LHCN-M2 (cell line): ENCODE measurements at places on chromosomes 11 and 22. TPM values are rescaled to one million over a fixed set of nuclear protein-coding genes. Genes with fewer than 3 reads are reported as not detected.

DNA sequence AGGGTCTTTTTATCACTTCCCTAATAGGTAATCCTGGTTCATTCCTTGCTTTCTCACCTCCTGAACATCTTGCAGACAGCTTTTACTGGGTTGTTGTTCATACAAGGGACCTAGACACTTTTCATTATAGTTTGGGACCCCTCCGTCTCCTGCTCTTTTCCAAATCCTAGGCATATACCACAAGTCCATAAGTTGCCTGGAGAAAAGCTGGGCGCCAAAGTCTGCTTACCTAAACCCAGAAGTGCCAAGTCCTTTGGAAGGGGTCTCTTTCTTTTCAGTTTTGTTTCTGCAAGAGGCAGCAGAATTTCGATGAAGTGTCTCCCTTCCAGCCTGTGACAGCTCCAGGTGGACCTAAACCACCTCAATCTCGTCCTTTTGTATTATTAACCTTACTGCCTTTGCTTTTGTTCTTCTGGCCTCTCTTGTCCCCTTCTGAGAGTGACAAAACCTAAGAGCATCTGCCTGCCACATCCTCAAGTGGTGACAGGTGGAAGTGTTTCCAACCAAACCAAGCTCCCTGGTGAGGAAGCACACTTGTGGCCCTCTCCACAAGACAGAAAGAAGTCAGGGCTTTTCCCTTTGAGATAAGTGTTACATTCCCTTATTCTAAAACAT is 19.5 kb upstream of the P2RY6 start:
- DNase-seq, result no peak

- DNase-seq, result no peak
These were observed 33.0 kb downstream of the GRIA4 start for GRCh38 chr11:105642870-105643269.

DNA sequence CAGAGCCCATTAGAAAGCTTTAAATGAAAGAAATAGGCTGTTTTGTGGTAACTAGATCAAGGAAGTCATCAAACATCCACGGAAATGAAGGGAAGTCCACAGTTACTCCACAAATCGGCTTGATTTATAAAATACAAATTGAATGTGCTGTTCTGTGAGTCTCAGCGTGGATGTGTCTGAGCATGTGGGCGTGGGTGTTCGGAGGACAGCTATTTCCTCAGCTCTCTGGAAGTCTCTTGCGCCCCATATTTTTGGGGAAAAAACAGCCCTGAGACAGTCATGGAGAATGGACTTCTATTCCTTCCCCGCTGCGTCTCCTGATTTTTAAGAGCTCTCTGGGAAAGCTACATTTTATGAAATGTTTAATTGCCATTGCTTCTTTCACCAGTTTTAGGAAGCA is 144.4 kb downstream of the EFCAB6 start:
- no peak for DNase-seq

DNA sequence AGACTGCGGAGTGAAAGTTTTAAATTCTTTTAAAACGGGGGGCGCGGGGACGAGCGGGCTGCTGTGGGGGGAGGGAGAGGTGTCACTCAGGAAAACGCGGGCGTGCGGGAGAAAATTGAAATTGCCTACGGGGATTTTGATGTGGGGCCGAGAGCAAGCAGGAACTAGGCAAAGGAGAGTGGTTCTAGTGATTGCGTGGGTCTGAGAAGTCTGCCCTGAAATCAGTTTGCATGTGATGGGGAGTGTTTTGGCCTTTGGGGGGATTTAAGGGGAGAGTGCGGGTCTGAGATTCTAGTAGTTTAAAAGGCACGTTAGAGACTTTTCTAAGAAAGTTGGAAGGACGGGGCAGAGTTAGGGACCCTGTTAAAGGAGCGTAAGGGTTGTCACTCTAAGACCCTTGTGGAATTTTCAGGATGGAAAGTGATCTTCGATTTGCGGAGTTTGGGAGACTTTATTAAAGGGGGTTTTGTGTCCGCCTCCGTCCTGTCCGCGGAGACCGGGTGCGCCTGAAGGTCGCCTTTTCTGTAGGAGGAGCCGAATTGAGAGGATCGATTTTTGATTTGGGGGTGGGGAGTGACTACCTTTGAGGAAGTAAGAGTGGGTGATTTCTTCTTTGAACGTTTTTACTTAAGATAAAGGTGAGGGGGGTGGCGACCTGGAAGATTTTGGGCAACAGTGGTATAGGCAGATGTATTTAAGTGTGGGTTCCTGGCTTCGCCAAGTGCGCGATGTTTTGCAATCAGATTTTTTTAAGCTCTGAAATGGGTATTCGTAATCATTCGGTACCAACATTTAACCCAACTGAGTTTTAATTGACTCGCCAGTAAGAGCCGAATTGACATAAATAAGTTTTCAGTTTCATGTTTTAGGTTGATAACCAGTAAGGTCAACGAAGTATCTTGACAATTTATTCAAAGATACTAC is 1.1 kb downstream of the EED start:
- DNase-seq, result no peak

Gene MMP11
- total RNA-seq, result 5.5 and 7.1 TPM in 2 replicates

Gene POU2AF3
- not detected in 2 replicates for total RNA-seq

GRCh38 chr11:46290598-46291309 is 13.3 kb downstream of the CREB3L1 start:
- peak; percentile 92 for DNase-seq

DNA sequence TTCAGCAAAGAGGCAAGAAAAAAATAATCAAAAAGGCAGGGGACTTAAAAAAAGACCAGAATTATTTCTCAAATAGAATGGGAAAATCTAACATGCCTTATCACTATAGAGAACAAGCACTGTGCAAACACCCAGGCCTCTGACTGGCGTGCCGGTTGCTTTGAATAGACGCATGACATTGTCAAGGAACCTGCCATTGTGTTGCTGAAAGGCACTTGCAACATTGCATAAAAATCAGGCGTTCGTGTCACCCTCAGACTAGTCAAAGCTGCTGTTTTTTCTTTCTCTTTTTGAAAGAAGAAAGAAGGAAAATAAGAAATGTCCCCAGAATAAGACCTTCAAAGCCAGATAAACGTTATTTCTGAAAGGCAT is 549.3 kb upstream of the CADM1 start:
- no peak for DNase-seq

Gene SLC22A6
- total RNA-seq, result not detected in 2 replicates

DNA sequence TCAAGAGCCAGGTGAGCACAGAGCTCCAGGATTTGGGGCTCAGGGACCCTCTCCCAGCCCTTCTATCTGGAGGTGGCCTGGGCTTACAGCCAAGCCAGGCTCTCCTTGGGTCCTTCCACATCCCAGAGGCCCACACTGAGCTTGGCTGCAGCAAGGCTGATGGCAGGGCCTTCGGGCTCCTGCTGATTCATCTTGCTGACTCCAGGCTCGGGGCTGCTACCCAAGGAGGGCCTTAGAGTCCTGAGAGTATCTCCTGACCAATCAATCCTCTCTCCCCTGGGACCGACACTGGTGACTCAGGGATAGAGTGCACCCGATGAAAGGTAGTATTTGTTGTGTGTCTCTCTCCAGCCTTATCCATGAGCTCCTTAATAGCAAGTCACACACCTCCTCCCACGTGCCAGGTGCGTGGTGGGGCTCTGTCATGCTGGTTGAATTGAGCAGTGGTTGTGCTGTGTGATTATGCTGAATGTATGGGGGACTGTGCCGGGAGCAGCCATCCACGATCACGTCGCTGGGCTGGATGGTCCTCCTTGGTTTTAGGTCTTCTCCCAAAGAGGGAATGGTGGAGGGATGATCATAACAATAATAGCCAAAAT is 62.3 kb downstream of the GRIK4 start:
- DNase-seq, result no peak

Gene SAA4
- total RNA-seq, result not detected in 2 replicates
